ENCODE measurements at places on chromosomes 13 and 19.

GRCh38 chr19:2548966-2549365 lies 73.0 kb downstream of the GADD45B start:
- no peak for DNase-seq

DNA sequence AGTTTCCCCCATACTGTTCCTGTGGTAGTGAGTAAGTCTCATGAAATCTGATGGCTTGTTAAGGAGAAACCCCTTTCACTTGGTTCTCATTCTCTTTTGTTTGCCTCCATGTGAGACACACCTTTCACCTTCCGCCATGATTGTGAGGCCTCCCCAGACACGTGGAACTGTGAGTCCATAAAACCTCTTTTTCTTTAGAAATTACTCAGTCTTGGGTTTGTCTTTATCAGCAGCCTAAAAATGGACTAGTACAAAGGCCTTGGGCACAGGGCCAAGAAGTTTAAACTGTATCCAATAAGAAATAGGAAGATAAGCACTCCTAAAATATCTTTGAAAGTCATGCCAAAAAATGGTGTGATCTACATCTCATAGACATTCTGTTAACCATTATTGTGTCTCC lies 176.9 kb downstream of the TBC1D4 start:
- DNase-seq = peak; percentile 52

DNA sequence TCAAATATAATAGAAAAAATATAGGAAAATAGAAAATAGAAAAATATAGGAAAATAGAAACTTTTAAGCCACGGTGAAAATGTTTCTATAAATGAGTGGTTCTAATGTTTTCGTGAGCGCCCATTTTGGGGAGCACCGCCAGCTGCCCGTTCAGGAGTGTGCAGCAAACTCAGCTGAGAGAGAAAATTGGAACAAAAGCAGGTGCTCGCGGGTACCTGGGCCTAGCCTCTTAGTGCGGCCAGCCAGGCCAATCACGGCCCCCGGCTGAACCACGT lies 204 bp upstream of the PDX1 start:
- DNase-seq = no peak

DNA sequence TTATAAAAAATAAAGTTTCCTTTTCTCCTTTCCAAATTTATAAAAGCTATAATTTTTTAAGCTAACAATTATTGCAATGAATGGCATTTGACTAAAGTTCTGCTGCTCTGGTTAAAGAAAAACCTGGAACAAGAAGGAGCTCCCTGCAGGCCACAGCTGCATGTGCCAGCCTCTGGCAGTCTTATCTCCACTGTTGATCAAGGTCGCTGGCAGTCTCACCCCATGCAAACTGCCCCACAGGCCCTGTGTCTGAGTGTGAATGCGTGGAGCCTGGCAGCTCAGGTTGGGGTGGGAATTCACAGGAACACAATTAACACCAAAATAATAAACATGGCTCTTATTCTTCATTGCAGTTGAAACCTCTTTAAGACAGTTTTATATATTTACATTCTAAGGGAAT lies 30.2 kb upstream of the FREM2 start:
- no peak for DNase-seq

DNA sequence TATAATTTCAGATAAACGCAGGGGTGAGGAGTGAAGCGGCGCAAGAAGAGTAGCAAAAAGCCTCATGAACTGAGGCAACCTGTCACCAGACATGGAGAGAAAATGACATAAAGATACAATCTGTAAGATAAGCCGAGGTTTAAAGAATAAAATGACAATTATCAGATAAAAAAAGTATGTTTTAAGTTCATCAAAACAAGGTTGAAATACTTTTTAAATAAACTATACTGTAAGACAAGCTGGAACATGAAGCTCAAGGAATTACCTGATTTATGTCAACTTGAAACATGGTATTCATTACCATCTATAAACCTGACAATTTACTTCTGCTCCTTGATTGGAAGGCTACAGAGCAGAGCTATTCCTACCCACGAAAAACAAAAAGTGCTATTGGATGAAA lies 61.6 kb downstream of the MYCBP2 start:
- no peak for DNase-seq

- DNase-seq = peak; percentile 30
Observed at GRCh38 chr19:3440082-3440481, 40.2 kb downstream of the SMIM24 start.

DNA sequence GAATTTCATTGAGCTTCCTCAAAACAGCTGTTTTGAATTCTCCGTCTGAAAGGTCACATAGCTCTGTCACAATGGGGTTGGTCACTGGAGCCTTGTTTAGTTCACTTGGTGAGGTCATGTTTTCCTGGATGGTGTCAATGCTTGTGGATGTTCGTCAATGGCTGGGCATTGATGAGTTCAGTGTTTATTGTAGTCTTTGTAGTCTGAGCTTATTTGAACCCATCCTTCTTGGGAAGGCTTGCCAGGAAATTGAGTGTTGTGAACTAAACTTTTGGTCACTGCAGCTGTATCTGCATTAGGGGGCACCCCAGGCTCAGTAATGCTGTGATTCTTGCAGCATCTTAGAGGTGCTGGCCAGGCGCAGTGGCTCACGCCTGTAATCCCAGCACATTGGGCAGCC lies 22.0 kb downstream of the BLOC1S3 start:
- DNase-seq = peak; percentile 64

GRCh38 chr13:27918918-27919658 lies 712 bp upstream of the PDX1 start:
- DNase-seq = no peak

DNA sequence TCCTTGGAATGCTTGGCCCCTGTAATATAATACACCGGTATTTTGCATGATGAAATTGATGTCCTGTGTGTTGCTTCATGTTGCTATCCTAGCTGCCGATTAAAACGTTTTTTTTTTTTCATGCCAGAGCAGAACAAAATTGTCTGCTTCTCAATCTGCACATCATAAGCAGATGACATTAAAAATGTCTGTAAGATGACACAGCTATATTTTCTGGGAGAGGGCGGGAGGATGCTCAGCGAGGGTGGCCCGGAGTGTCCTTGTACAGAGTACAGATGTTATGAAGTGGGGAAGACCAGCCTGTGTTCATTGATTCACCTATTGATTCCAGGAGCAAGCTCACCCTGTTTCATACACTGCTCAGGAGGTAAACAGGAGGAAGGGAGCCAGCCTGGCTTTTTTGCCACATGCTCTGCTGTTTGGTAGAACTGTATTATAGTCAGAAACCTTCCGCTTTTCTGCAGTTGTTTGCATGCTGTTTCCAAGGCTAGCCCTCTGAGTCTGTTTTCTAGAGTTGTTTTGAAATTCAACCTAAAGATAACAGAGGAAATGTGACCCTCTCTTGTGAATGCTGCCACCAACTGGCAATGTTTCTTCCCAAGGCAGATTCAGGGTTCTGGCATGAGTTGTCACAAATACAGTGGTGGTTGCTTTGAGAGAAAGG lies 4.7 kb upstream of the IRS2 start:
- peak; percentile 60 for DNase-seq

DNA sequence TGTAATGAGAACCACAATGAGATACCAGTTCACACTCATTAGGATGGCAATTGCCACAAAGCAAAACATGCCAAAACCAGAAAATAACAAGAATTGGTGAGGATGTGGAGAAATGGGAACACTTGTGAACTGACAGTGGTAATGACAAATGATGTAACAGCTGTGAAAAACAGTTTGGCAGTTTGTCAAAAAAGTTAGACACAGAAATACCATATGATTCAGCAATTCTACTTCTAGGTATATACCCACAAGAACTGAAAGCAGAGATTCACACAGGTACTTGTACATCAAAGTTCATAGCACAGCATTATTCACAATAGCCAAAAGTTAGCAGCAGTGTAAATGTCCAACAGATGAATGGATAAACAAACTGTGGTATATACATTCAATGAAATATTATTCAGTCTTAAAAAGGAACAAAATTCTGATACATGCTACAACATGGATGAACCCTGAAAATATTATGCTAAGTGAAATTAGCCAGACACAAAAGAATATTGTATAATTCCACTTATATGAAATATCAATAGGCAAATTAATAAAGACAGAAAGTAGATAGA lies 96.5 kb downstream of the UGGT2 start:
- DNase-seq = peak; percentile 45

DNA sequence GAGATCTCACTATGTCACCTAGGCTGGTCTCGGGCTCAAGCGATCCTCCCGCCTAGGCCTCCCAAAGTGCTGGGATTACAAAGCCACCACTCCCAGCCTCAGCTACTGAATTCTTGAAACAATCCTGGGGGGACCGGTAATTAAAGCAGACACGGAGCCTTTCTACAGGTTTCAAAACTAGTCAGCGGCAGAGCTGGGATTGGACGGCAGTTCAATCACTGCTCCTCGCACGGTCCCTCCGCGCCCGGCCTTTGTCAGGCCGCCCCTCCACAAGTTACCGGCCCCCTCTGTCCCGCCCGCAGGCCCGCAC lies 229 bp downstream of the BORCS8 start:
- no peak for DNase-seq

GRCh38 chr19:2039089-2039958 lies 11.7 kb downstream of the MKNK2 start:
- no peak for DNase-seq

DNA sequence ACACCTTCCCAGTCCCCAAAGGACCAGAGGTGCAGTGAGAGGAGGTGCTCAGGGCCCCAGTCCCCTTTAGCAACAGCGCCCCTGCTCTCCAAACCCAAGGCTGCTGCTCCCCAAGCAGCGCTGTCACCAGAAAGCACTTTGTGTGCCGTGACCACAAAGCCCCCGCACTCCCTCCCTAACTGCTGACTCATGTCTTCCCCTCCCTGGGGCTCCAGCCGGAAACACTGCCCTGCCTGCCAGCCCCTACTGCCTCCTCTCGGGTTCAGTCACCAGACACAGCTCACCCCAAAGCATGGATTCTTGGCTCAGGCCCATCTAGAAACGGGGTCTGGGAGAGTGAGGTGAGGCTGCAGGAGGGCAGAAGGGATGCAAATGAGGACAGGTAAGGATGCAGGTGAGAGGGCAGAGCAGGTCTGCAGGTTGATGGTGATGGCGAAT lies 4.9 kb upstream of the TNFSF14 start:
- DNase-seq = peak; percentile 74

- DNase-seq = peak; percentile 13
Observed at GRCh38 chr13:114286808-114287207, 5.4 kb downstream of the UPF3A start.

DNA sequence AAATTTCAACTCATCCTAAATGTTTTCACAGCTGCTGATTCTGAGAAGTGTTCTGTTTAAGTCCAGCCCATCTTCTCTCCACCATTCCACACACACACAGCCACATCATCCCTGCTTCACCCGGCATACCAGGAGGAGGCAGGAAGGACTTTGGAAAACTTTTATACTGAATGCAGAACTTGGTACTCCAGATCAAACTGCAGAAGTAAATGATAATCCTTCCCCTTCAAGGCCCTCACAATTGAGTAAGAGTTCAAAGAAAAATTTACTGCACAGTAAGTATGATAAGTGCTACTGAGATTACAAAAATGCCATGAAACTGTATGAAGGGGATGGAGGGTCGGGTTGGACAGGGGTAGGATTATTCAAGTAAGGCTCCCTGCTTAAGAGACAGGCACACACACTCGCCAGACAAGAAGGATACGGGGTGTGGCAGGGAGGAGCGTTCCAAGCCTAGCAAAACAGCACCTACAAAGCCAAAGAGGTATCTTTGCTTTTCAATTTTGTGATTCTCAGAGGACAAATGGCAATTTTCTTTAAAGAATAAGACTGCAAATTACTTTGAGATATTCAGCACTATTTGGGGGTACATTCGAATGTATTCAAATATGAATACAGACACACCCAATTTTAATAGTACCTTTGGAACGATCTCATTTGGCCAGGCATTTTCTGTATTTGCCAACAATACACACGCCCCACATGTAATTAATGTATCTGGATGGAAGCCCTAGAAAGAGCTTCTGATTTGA lies 2.5 kb downstream of the USP12 start:
- no peak for DNase-seq

DNA sequence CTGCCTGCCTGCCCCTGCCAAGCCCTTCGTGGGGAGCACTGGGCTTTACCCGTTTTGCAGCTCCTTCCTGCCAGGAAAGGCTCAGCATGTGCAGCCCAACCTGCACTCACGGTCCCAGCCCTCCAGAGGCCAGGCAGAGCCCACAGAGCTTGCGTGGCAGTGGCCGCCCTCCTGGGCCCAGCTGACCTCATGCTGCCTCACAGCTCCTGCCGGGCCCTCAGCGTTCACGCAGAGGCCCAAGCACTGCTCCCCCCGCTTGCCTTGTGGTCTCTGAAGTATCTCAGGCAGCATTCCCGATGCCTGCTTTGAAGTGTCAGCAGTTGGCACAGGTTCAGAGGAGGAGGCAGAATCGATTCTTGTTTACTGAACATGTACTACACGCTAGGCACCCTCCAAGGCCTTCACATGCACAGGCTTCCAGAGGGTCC lies 32.5 kb downstream of the CAPN12 start:
- DNase-seq = peak; percentile 69

GRCh38 chr13:45327253-45327955 lies 13.6 kb downstream of the TPT1 start:
- DNase-seq = no peak

GRCh38 chr13:93955904-93956303 lies 523.6 kb downstream of the DCT start:
- DNase-seq = no peak

- peak; percentile 41 for DNase-seq
Observed at GRCh38 chr13:113742000-113742441, 17.0 kb upstream of the TMEM255B start.

DNA sequence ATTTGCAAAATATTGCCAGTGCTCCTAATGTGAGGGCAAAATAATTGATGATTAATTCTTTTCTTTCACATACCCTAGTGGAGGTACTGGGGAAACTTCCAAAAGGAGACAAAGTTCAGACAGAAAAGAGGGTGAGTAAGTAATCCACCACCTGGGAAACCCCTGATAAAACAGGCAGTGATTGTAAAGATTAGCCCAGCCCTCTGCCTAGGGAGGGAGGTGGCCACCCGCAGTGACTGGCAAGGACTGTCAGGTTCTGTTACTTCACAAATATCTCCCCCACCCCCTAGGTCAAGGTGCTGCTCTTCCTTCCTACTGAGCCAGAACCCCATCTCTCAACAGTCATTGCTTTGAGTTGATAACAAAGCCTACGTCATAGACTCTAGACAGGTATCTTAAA lies 239.7 kb downstream of the DNAJC15 start:
- DNase-seq = no peak

- DNase-seq = no peak
Observed at GRCh38 chr13:88217883-88218282, 546.7 kb downstream of the SLITRK5 start.

Measured in fibroblast of pulmonary artery (primary cell).